Testis (tissue), 5 donors: ENCODE measurements at places on chromosomes 3 and 15. TPM values are rescaled to one million over a fixed set of nuclear protein-coding genes. Genes with fewer than 3 reads are reported as not detected.

Gene MIX23
- 19.9 TPM for total RNA-seq

Gene LRRC49
- 19.9 TPM for total RNA-seq

DNA sequence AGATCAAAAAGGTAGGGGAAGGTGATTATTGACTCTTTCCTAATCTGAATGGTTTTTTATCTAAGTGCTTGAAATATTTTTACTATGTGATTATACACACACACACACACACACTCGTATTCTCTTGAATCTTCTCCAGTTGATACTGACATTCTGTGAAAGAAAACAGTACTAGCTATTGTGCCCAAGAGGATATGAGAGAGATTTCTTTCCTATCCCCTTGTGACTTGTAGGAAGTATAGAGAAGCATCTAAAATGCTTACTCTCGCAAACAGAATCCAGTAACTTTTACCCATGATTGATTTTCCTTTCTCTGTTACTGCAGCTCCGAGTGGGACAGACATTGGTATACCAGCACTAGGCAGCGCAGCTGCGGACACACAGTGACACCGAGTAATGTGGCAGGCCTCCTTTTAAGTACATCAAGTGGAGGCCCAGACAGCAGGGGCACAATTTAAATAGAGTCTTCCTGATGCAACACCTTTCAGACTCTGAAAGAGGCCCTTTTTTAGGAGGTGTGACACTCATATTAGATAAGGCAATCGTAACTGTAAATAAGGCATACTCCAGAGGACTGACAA, 421.0 kb upstream of the CNTN4 start:
- H3K27me3 ChIP-seq = no peaks in the 10 kb centered on the region
- H3K36me3 ChIP-seq = no peaks in the 10 kb centered on the region
- H3K4me3 ChIP-seq = no peak overlapping the region

- H3K4me1 ChIP-seq = no peaks in the 10 kb centered on the region
- no peaks in the 10 kb centered on the region for H3K36me3 ChIP-seq
- DNase-seq = no peak
- H3K27me3 ChIP-seq = no peaks in the 10 kb centered on the region
- H3K4me3 ChIP-seq = no peak overlapping the region
These were observed 56.1 kb upstream of the CMSS1 start for GRCh38 chr3:99761415-99762165.

DNA sequence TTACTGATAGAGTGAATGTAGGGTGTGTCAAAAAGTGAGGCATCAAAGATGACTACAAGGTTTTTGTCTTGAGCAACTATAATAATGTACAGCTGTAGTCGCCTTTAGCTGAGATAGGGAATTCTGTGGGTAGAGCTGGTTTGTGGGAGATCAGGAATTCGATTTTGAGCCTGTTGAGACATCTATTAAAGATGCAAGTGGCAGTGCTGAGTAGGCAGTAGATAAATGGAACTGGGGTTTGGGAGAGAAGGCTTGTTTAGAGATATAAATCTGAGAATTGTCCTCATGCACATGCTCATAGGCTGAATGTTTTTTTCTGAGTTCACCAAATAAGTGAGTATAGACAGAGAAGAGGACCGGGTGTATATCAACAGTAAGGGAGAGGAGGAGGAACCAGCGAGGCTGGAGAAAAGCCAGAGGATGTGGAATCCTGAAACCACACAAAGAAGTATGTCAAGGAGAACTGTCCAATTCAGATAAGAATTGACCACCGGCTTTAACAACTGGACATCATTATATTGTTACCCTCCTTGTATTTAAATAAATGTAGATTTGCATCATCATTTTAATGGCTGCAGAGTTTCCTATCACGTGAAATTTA, 146.0 kb upstream of the TNIK start:
- H3K4me1 ChIP-seq = no peaks in the 10 kb centered on the region
- no peaks in the 10 kb centered on the region for H3K36me3 ChIP-seq
- no peaks in the 10 kb centered on the region for H3K27me3 ChIP-seq
- peak; percentile 29 for DNase-seq
- no peak overlapping the region for H3K27ac ChIP-seq
- no peak overlapping the region for H3K4me3 ChIP-seq

DNA sequence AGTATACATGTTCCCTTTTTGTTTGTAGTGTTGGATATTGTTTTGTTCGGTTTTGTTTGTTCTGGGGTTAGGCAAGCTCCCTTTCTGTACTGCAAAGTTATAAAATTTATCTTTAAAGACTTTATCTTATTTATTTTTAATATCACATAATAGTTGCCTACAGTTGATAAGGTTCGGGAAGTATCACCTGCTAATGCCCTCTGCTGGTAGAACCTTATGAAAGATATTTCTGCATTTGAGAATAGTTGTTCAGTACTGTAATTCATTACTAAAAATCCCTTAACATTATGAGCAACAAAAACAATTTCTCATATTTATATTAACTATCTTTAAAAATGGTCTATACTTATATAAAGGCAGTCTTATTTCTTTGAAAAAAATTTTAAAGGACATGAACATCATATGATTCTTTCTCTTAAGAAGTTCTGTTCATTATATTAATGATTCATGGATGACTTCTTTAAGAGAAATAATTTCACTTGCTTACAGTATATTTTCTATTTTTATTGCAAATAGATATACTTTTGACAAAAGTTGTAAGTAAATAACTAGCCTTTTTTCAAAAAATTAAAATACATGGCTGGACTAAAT, 1126.8 kb downstream of the SI start:
- H3K36me3 ChIP-seq = no peaks in the 10 kb centered on the region
- no peaks in the 10 kb centered on the region for H3K4me1 ChIP-seq
- DNase-seq = no peak
- H3K27me3 ChIP-seq = no peaks in the 10 kb centered on the region
- H3K4me3 ChIP-seq = no peak overlapping the region

GRCh38 chr3:149752788-149753136, 473 bp upstream of the COMMD2 start:
- H3K4me3 ChIP-seq = peak overlapping the region; percentile 84
- no peak for DNase-seq
- no peaks in the 10 kb centered on the region for H3K36me3 ChIP-seq
- H3K27me3 ChIP-seq = no peaks in the 10 kb centered on the region
- H3K4me1 ChIP-seq = peaks cover 6% of the 10 kb centered on the region
